T-cell (primary cell): ENCODE measurements at places on chromosomes 3 and 15.

DNA sequence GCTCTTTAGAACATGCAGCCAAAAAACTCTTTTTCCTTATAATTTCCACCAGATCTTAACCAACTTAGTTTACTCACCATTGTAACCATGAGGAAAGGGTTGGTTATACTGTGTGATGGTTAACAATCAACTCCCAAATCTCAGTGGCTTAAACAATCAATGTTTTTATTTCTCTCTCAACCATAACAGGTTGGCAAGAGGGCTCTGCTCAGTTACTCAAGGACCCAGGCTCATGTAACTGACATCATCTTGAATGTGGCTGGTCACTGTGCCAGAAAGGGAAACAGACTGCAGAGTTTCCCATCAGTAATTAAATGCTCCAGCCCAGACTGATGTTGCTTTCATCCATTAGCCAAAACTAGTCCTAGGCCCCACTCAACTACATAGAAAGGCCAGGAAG, 69.0 kb downstream of the ANKRD28 start:
- no peak overlapping the region for H3K27ac ChIP-seq
- no peak overlapping the region for H3K4me3 ChIP-seq
- no peaks in the 10 kb centered on the region for H3K27me3 ChIP-seq
- H3K4me1 ChIP-seq = no peaks in the 10 kb centered on the region

GRCh38 chr3:124296406-124296805, 304.5 kb upstream of the ROPN1 start:
- no peaks in the 10 kb centered on the region for H3K27me3 ChIP-seq
- no peaks in the 10 kb centered on the region for H3K4me1 ChIP-seq
- no peak overlapping the region for H3K4me3 ChIP-seq
- DNase-seq = no peak

DNA sequence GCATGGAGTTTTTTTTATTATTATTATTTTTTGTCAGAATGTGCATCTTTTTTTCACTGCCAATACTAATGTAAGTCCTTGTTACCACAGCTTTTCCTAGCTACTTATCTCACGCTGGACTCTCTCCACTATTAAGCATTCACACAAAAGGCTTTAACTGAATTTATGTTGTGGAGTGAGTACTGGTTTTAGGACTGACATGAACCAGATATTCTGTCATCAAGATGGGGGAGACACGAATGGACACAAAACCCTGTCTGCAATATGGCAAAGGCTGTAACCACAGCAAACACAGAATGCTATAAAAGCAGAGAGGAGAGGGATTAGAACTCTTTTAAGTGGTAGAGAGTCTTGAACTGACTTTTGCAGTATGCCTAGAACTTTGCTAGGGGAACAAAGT, 592.2 kb upstream of the TBL1XR1 start:
- DNase-seq = no peak
- no peak overlapping the region for H3K27ac ChIP-seq
- H3K27me3 ChIP-seq = no peaks in the 10 kb centered on the region
- H3K4me3 ChIP-seq = no peak overlapping the region

DNA sequence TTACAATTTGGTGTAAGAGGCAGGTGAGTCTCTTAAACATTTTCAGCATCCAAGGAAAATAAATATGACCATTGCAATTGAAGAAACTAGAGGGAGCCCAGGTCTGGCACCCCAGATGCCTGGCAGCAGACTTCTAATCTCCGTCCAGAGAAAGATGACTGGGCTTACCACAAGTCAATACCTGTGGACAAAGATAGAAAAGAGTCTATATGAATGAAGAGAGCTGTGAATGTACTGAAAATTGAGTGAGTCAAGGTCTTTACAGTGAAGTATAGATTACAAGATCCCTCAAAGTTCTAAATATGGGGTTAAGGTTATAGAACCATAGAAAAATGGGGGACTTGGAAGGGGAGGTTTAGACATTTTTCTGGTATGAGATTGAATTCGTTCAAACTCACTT, 827.4 kb upstream of the NR2F2 start:
- H3K4me1 ChIP-seq = no peaks in the 10 kb centered on the region
- H3K4me3 ChIP-seq = no peak overlapping the region
- no peaks in the 10 kb centered on the region for H3K27me3 ChIP-seq
- H3K27ac ChIP-seq = no peak overlapping the region
- DNase-seq = no peak

DNA sequence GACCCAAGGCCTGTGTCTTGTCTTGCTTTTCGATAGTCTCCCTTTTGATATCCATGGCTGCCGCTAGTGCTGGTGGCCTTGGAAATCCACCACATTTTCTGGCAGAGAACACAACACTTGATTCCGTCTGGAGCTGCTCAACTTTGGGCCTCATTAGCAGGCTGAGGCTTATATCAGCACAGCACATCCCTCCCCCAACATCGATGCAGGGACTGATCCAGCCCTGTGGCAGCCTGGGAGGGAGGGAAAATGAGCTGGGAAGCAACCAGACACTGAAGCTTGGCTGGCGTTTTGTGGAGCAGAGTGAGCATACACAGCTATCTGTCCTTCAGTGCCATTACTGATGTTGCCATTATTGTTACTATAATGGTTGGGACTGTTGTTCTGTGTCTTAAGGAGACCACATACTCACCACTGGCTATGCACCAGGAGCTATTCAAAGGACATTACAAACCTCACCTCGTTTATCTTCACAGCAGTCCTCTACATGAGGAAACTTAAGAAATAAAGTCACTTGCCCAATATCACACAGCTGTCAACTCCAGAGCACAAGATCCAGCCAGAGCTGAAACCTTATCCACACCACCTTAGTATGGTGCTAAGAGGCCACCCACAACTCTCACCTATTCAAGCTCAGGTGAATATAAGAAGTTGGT, 102.9 kb downstream of the SUCLG2 start:
- H3K27ac ChIP-seq = no peak overlapping the region
- no peaks in the 10 kb centered on the region for H3K27me3 ChIP-seq
- no peak for DNase-seq
- H3K36me3 ChIP-seq = no peaks in the 10 kb centered on the region
